PC-9 (cell line): ENCODE measurements at places on chromosomes 6 and 20.
A peak's percentile ranks its signal among the peaks of the same experiment; 100 is the strongest.

DNA sequence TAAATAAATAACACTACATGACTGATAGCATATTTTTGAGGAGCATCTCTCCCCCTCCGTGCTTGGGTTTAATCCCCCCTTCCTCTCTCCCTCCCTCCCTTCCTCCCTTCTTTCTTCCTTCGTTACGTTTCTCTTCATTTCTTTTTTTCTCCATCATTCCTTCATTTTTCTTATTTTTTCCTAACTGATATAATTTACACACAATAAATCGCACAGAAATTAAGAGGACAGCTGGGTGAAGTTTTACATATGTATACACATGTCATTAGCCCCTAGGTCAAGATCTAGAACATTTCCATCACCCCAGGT lies 51.4 kb upstream of the EZR start:
- no peak for DNase-seq

GRCh38 chr6:131367206-131367873 lies 205.7 kb upstream of the ARG1 start:
- no peak for DNase-seq

DNA sequence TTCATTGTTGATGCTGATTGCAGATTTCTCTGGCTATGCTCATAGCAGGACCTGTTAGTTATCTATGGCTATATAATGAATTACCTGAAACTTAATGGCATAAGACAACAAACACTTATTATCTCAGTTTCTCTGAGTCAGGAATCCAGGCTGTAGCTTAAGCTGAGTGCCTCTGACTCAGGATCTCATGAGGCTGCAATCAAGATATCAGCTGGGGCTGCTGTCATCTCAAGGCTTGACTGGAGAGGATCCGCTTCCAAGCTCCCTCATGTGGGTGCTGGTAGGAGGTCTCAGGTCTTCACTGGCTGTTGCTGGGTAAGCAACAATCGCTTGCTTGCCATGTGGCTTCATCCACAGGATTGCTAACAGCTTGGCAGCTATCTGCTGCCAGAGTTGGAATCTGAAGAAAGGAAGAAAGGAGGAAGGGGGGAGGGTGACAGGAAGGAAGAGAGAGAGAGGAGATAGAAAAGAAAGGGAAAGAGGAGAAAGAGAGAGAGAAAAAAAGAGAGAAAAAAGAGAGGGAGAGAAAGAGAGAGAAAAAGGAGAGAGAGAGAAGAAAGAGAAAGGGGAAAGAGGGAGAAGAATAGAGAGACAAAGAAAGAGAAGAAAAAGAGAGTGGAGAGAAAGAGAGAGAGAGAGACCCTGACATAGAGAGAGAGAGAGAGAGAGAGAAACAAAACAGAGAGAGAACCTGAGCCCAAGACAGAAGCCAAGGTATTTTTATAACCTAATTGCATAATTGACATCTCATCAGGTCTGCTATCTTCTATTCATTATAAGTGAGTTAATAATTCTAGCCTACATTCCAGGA lies 579.0 kb upstream of the BTBD3 start:
- no peak for DNase-seq

DNA sequence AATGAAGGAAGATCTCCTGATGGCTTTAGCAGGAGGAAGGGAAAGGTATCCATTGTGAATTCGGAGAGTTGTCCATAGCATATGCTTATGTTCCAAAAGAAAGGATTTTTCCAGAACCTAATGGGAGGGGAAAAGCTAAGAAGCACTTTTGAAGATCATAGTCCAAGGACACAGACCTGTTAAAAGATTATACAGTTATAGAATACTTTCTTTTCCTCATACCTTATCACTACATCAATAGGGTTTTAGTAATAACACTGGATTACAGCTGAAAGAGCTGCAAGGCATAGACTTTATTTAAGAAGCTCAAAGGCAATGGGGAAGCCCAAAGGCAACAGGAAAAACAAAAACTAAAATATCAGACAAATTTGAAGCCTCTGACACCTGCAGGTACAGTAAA lies 39.8 kb upstream of the SLC24A3 start:
- no peak for DNase-seq

DNA sequence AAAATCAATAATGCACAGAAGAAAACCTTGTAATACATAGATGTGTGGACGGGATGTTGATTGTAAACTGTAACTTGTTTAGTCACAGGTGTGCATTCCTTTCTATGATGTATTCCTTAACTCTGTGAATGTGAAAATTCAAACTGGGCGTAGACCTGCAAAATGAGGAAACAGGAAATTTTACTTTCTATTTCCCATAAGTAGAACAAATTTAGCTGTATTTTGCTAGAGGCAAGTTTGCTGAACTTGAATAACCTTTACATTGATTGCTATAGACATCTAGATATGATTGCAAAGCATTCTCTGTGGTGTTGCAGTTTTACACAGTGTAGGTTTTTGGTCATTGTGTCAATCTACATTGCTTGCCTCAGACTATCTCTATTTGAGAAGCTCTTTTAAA lies 368.4 kb upstream of the MAN1A1 start:
- peak; percentile 99 for DNase-seq
